ENCODE measurements at places on chromosomes 12 and 14. TPM values are rescaled to one million over a fixed set of nuclear protein-coding genes. Genes with fewer than 3 reads are reported as not detected.

FGF23 gene
- total RNA-seq = not detected

KRT75 gene
- not detected for total RNA-seq

ADAM21 gene
- total RNA-seq = 0.38 TPM

GRCh38 chr12:53995378-53996239 is 4.4 kb upstream of the HOXC9 start:
- DNase-seq = peak; percentile 66

DNA sequence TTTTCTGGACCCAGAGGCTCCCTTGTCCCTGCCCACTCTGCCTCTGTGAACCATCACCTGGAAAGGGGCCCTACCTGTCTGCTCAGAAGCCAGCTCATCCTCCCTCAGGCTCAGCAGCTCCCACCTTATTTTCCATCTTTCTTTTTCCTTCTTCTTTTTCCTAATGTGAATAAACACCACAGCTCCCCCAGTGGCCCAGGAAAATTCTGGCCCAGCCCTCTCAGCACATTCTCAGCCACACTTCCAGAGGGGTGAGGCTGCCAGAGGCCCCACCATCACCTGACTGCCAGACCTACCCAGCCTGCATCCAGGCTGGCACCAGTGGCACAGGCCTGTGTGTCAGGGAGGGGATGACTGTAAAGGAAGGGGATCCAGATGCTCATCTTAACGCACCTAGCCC is 23.0 kb downstream of the ZFHX2 start:
- no peak for DNase-seq

Measured in Right ventricle myocardium inferior (tissue), 1 donor.